ENCODE measurements at places on chromosomes 3 and 15.

- DNase-seq: peak; percentile 10
Measured at GRCh38 chr3:94928921-94929320, 866.1 kb downstream of the NSUN3 start.

GRCh38 chr15:54829821-54830220, 366.9 kb downstream of the RSL24D1 start:
- DNase-seq: no peak

DNA sequence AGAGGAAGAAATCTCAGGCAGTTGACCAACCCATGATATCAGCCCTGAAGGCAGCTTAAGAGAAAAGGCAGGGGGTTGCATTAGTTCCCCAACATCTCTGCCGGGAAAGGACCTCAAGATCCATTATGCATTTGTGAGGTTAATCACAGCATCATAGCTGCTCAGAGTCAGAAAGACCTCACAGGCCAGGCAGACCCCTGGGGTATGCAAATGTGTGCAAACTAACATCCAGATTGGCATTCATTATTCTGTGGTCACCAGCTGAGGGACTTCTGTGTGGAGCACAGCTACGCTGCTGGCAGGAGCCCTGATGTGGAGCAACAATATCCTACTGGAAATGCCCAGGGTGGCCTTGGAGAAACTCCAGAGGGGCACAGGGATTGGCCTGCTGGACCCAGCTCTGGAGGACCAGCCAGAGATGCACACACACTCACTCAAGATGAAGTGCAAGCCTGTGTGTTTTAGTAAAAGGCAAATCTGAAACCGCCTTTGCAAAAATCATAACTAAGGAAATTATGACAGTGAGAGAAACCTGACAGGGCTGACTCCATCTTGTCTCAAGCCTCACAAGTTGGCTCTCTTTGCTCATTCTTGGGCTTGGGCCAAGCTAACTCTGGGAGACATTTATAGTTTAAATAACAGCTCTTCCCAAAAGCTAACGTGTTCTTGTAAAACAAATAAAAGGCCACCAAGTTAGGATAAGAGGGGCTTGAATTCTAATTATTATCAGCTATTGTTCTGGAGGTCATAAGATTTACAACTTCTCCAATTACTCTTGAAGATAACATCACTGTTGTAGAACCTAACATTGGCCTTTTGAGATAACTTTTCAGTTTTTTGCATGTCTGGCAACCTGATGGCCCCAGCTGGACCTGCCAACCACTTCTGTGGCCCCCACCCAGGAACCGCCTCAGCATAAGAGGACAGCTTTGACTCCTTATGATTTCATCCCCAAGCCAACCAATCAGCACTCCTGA, 257.1 kb downstream of the UACA start:
- DNase-seq: no peak

DNA sequence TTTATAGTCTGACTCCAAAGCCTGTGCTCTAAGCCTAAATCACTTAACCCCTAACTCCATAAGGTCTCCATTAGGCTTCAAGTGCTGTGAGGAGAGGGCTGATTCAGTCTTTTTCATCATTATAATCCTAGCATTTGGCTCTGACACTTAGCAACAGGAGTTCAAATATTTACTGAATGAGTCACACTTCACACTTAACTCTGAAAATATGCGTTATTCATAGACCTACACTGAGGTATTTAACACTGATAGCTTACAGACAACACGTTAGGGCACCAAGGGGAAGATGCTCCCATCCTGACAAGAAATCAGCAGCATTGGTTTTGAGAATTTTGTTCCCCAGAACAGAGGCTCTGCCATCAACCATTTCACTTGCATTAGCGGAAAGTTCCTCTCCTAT, 53.5 kb downstream of the MSL2 start:
- DNase-seq: peak; percentile 45

DNA sequence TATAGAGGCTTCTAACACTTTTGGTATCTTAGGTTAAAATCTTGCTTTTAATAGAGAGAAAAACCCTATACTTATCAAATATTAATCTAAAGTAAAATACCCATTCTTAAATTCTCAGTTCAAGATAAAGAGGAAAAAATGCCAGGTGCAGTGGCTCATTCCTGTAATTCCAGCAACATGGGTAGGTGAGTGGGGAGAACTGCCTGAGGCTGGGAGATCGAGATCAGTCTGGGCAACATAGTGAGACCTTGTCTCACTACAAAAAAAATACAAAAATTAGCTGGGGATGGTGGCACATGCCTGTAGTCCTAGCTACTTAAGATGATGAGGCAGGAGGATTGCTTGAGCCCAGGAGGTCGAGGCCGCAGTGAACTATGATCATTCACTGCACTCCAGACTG, 135.8 kb downstream of the CLASP2 start:
- DNase-seq: no peak

- DNase-seq: no peak
Measured at GRCh38 chr3:168048414-168049330, 47.1 kb downstream of the GOLIM4 start.

DNA sequence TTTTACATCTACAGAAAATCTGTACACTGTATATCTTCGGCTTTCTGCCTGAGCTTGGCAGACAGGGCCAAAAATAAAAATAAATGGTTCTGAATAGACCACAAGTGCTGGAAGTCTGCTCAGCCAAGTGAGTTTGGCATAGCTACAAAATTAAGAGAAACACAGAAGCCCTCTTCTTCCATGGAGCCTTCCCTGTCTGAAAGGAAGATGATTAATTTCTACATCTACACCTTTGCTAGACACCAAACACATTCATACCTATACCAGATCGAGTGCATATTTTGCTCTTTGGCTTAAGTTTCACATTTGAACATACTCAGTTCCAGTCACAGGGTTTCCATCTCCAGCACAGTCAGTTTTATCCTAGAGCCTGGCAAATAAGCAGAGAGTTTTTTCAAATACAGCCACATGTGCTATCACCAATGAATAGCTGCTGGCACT, 224.6 kb downstream of the GREM1 start:
- peak; percentile 15 for DNase-seq

DNA sequence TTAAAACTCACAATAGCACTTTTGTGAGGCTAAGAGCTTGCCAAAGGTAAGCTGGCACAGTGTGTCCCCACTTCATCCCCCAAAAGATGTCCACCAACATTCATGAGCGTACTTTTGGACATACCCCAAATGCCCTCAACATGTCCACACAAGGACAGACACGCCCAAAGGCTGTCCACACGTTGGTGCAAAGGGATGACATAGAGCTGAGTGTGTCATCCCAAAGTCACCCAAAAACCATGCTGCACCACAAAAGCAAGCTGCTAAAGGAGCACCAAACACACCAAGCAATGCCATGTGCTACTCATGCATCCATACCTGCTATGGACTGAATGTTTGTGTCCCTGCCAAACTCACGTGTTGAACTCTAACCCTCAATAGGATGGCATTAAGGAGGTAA, 57.9 kb downstream of the KLF13 start:
- DNase-seq: no peak

All from activated CD4-positive, alpha-beta T cell treated with anti-CD3 and anti-CD28 coated beads, Interleukin-2, Interleukin-6, amounts not matched to agents 100 ng/mL and 50 ng/mL, durations not matched to agents 16 hours and 8 hours (primary cell).